ENCODE measurements at places on chromosomes 1 and 21. TPM values are rescaled to one million over a fixed set of nuclear protein-coding genes. Genes with fewer than 3 reads are reported as not detected.

CFHR4 gene
- polyA plus RNA-seq: not detected

CD164L2 gene
- 2.2 TPM for polyA plus RNA-seq

C1orf116 gene
- polyA plus RNA-seq: 2.1 TPM

AJAP1 gene
- 2.3 TPM for polyA plus RNA-seq

RAP1GAP gene
- 60.7 TPM for polyA plus RNA-seq

TMEM54 gene
- polyA plus RNA-seq: 51.4 TPM

RAB25 gene
- polyA plus RNA-seq: 113 TPM

C1orf185 gene
- not detected for polyA plus RNA-seq

DNA sequence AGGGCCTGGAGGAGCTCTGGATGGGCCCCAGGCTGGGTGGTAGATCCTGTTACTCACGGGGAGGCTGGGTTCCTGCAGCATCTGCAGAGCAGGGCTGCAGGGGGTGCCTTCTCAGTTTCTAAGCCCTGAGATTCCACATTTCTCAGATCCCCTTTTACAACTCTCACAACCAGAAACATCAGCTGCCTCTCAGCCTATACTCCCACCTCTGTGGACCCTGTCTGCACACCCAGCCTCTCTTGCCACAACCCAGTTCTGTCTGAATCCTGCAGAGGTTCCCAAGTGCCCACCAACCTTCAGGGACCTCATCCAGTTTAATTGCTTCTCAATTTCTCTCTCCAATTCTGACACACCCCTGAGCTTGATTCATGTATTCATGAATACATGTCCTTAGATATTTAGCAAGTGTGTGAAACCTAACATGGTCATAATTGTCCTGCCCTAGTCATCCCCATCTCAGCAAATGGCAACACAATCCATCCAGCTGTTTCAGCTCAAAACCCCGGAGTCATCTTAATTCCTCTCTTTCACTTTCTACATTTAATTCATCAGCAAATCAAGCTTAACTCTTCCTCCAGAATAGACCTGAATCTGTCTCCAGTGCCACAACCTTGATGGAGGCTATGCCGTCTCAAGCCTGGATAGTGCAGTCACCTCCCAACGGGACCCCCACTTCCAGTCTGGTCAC is 57.0 kb upstream of the NEK2 start:
- no peak for DNase-seq

DNA sequence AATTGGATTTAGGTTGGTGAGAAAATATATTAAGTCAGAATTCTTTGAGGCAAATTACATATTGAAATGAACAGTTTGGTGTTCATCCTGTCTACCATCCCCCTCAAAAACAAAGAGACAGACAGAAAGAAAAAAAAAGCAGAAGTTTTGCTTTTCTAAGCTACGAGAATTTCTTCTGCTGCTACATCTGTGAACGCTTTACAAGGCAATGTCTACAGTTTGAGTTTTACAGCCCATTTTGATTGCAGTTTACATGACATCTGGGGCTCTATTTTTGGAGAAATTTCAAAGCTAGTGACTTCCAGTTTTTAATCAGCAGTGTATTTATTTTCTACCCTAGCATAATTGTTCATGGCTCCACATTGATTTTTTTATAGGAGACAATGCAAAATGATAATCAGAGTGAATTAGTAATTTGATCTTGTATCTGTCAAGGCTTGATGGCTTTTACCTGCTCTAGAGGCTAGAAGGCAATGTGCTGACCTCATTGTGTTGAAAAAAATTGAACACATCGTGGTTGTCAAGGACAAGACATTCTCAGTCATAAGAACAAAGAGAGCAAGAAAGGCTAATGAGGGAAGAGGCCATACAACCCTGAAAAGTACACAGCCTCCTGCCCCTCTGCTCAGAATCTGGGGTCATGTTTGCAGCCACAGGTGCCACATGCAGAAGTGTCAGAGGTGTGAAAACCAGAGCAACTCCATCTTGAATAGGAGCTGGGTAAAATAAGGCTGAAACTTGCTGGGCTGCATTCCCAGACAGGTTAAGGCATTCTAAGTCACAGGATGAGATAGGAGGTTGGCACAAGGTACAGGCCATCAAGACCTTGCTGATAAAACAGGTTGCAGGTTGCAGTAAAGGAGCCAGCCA is 201.0 kb upstream of the CAMK1G start:
- DNase-seq: no peak

- no peak for DNase-seq
Measured at GRCh38 chr21:31948676-31949075, 75.9 kb downstream of the HUNK start.

GRCh38 chr1:18997508-18997907 is 41.0 kb upstream of the IFFO2 start:
- DNase-seq: no peak

DNA sequence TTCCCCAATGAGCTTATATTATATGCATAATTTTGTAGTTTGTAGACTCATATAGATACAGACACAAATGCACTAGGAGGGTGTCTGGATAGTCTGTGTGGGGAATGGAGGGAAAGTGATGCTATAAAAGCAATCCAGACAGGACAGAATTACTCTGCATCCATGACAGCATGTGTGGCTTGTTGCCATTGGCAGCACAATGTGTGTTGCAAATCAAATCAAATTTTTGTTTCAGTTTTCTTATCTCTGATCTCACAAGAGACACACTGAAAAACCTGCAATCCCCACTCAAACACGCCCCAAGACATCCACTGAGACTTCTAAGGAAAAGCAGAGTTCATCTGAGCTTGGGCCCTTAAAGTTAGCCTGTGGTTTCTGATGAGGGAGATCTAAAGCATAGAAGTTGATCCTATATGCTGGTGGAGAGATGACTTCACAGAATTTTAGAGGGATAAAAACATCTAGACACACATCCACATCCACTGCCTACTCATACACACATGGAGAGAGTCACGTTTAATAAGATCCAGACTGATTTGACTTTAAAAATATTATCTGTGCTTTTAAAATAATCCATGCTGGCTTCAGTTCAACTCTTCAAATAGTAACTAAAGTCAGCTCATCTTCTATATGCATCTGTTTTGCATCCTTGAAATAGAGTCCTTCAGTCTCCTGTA is 313.0 kb upstream of the PLXNA2 start:
- DNase-seq: peak; percentile 96

DNA sequence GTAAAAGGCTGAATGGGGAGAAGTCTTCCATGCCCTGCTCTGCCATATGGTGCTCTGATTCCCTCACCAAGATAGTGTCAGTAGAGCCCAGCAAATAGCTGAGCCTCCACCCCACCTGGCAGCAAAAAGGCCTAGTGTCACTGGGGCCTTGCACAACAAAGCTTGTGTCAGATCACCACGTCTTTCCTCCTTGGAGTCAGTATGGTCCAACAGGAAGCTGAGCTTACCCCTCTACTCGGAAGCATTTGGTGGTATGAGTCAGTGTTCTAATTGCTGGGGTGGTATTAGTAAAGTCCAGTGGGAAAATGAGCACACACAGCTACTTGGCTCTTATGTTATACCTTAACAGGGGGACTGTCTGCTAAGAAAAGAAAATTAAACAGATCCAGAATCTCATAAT is 18.7 kb upstream of the RRP15 start:
- no peak for DNase-seq

- DNase-seq: no peak
Measured at GRCh38 chr1:23273450-23274133, 56.3 kb upstream of the HTR1D start.

- peak; percentile 78 for DNase-seq
Measured at GRCh38 chr1:22680726-22681125, 27.7 kb downstream of the C1QB start.

- no peak for DNase-seq
Measured at GRCh38 chr1:4564051-4564450, 90.4 kb upstream of the AJAP1 start.

- no peak for DNase-seq
Measured at GRCh38 chr21:46098303-46099141, 610 bp downstream of the COL6A2 start.

GRCh38 chr1:111227851-111228747 is 586 bp downstream of the CHI3L2 start:
- DNase-seq: peak; percentile 6

- no peak for DNase-seq
Measured at GRCh38 chr1:77290576-77290975, 8.8 kb downstream of the AK5 start.
